Activated T-helper 1 cell treated with anti-CD3 and anti-CD28 coated beads, Interleukin-12 subunit alpha, Interleukin-12 subunit beta, Interleukin-2, Interleukin-4 antibody, amounts not matched to agents 30 ng/mL and 10 ng/mL and 1 ng/mL, durations not matched to agents 14 hours and 24 hours and 36 hours (primary cell): ENCODE measurements at places on chromosomes 16 and 17. TPM values are rescaled to one million over a fixed set of nuclear protein-coding genes. Genes with fewer than 3 reads are reported as not detected.

PRDM7 gene
- total RNA-seq = not detected in 2 replicates

C1QTNF1 gene
- total RNA-seq = not detected in 2 replicates

AIPL1 gene
- total RNA-seq = not detected in 2 replicates

SNN gene
- 7.3 and 7.9 TPM in 2 replicates for total RNA-seq

CSF3 gene
- not detected in 2 replicates for total RNA-seq

METRNL gene
- total RNA-seq = 31.1 and 31.4 TPM in 2 replicates

C17orf107 gene
- 1.3 and 1.8 TPM in 2 replicates for total RNA-seq

GRCh38 chr16:72098936-72099335 is 5.3 kb downstream of the DHX38 start:
- no peak overlapping the region for H3K27ac ChIP-seq
- H3K27me3 ChIP-seq = no peaks in the 10 kb centered on the region
- H3K4me1 ChIP-seq = peaks cover 35% of the 10 kb centered on the region
- peaks cover 68% of the 10 kb centered on the region for H3K36me3 ChIP-seq
- DNase-seq = no peak
- no peak overlapping the region for H3K4me3 ChIP-seq

GRCh38 chr17:82931699-82932517 is 92.1 kb upstream of the ZNF750 start:
- H3K27ac ChIP-seq = no peak overlapping the region
- H3K4me1 ChIP-seq = no peaks in the 10 kb centered on the region
- H3K27me3 ChIP-seq = no peaks in the 10 kb centered on the region
- H3K4me3 ChIP-seq = no peak overlapping the region
- DNase-seq = no peak
- peaks cover 48% of the 10 kb centered on the region for H3K36me3 ChIP-seq

DNA sequence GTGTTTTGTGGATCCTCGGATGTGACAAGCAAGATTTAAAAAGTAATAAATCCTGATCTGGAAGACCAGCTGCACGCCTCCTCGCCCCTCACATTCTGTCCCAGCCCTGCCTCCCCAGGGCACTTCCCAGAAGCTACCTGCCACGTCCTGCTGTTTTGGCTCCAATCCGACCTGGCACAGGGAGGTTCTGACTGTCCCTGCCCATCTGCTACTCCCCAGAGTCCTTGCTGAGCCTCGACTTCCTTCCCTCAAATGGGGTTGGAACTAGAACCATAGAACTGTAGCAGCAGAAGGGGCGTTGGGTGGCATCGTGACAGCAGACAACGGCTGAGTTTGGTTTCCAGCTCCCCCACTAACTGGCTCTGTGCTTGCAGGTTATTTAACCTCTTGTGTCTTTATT is 71.7 kb downstream of the RPH3AL start:
- no peaks in the 10 kb centered on the region for H3K4me1 ChIP-seq
- no peak overlapping the region for H3K4me3 ChIP-seq
- H3K27me3 ChIP-seq = peaks cover 2% of the 10 kb centered on the region
- no peak overlapping the region for H3K27ac ChIP-seq
- no peaks in the 10 kb centered on the region for H3K36me3 ChIP-seq

- no peak overlapping the region for H3K4me3 ChIP-seq
- H3K27ac ChIP-seq = no peak overlapping the region
- no peaks in the 10 kb centered on the region for H3K36me3 ChIP-seq
Observed at GRCh38 chr17:65660947-65661346, 99.5 kb upstream of the AXIN2 start.

- no peak overlapping the region for H3K27ac ChIP-seq
- H3K27me3 ChIP-seq = peaks cover 10% of the 10 kb centered on the region
- no peak overlapping the region for H3K4me3 ChIP-seq
- no peaks in the 10 kb centered on the region for H3K4me1 ChIP-seq
- no peaks in the 10 kb centered on the region for H3K36me3 ChIP-seq
Observed at GRCh38 chr16:49833796-49834530, 21.9 kb downstream of the ZNF423 start.

DNA sequence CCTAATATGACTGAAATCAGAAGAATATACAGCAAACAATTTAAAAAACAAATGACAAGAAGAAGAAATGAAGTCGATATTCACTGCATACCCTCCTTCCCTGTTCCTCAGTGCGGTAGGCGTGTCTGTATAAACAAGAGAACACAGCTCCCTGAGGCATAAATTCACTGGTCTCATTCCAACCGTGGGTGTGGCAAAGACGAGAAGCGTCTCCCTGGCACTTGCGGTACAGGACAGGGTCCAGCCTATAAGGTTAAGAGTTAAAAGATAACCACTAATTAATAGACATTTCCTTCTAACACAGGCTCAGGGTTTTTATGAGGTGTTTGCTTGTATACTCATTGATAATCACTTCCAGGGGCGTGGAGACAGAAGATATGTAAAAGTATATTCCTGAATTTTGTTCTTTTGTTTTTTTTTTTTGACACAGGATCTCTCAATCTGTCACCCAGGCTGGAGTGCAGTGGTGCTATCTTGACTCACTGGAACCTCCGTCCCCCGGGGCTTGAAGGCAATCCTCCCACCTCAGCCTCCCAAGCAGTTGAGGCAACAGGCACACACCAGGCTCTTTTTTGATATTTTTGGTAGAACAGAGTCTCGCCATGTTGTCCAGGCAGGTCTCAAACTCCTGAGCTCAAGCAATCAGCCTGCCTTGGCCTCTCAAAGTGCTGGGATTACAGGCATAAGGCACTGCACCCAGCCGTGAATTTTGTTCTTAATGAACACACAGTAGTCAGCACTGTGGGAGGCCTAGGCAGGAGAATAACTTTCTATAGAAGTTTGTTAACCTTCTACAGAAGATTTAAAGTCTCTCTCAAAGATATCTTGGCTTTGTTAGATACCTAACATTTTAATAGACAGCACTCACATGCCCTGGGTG is 59.1 kb upstream of the CLEC18B start:
- DNase-seq = no peak
- peaks cover 33% of the 10 kb centered on the region for H3K36me3 ChIP-seq
- H3K27ac ChIP-seq = no peak overlapping the region
- no peak overlapping the region for H3K4me3 ChIP-seq
- H3K4me1 ChIP-seq = peaks cover 5% of the 10 kb centered on the region

GRCh38 chr17:63925615-63926014 is 6.5 kb downstream of the CD79B start:
- H3K4me1 ChIP-seq = peaks cover 2% of the 10 kb centered on the region
- no peak overlapping the region for H3K27ac ChIP-seq
- no peak for DNase-seq
- no peak overlapping the region for H3K4me3 ChIP-seq

GRCh38 chr16:22325598-22326368 is 28.6 kb downstream of the POLR3E start:
- H3K4me3 ChIP-seq = no peak overlapping the region
- no peaks in the 10 kb centered on the region for H3K27me3 ChIP-seq
- H3K27ac ChIP-seq = no peak overlapping the region
- DNase-seq = no peak
- H3K4me1 ChIP-seq = no peaks in the 10 kb centered on the region

DNA sequence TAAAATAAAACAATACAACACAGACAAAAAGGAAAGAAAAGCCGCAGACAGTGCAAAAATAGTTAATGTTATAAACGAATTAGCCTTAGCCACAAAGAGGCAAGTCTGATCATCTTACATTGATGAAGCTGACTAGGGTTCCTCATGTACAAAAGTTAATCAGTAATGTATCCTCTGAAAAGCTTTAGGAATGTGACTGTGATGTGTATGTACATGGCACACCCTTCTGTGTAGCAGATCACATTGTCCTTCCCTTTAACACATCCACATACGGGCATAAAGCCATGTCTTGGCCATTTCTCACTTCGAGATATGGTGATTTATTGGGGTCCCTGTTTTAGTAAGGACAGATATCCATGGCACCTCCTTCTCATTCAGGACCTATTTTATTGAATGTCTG is 1327.5 kb upstream of the CDH8 start:
- H3K4me3 ChIP-seq = no peak overlapping the region
- no peaks in the 10 kb centered on the region for H3K27me3 ChIP-seq
- no peaks in the 10 kb centered on the region for H3K4me1 ChIP-seq
- H3K36me3 ChIP-seq = no peaks in the 10 kb centered on the region

DNA sequence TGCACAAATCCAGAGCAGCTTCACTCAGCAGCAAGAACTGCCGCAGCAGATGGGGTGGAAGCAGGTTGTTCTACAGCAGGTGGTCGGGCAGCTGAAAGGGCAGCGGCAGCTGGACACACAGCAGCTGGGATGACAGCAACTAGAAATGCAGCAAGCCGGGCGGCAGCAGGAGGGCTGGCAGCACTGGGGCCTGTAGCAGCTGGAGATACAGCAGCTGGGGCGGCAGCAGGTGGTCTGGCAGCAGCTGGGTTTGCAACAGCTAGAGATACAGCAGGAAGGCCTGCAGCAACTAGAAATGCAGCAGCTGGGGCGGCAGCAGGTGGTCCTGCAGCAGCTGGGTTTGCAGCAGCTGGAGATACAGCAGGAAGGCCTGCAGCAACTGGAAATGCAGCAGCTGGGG is 460 bp downstream of the KRTAP4-3 start:
- DNase-seq = no peak
- no peak overlapping the region for H3K27ac ChIP-seq
- no peaks in the 10 kb centered on the region for H3K4me1 ChIP-seq
- H3K4me3 ChIP-seq = no peak overlapping the region
- H3K36me3 ChIP-seq = no peaks in the 10 kb centered on the region

DNA sequence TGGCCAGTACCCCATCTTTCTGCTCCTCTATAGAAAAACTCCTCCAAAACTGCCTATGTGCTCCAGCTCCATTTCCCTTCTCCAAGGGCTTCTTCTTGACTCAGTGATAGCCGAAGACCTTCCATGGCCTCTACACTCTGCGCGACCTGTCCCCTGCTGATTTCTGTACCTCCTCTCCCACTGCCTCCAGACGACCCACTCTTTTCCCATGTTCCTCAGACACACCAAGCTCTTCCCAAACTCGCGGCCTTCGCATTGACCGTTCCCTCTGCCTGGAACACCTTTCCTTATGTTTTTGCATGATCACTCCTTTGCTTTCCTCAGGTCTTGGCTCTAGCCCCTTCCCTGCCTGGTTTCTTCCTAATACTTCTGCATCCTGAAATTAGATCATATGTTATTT is 255.6 kb upstream of the SDK2 start:
- no peaks in the 10 kb centered on the region for H3K36me3 ChIP-seq
- H3K27ac ChIP-seq = no peak overlapping the region
- H3K4me1 ChIP-seq = no peaks in the 10 kb centered on the region

DNA sequence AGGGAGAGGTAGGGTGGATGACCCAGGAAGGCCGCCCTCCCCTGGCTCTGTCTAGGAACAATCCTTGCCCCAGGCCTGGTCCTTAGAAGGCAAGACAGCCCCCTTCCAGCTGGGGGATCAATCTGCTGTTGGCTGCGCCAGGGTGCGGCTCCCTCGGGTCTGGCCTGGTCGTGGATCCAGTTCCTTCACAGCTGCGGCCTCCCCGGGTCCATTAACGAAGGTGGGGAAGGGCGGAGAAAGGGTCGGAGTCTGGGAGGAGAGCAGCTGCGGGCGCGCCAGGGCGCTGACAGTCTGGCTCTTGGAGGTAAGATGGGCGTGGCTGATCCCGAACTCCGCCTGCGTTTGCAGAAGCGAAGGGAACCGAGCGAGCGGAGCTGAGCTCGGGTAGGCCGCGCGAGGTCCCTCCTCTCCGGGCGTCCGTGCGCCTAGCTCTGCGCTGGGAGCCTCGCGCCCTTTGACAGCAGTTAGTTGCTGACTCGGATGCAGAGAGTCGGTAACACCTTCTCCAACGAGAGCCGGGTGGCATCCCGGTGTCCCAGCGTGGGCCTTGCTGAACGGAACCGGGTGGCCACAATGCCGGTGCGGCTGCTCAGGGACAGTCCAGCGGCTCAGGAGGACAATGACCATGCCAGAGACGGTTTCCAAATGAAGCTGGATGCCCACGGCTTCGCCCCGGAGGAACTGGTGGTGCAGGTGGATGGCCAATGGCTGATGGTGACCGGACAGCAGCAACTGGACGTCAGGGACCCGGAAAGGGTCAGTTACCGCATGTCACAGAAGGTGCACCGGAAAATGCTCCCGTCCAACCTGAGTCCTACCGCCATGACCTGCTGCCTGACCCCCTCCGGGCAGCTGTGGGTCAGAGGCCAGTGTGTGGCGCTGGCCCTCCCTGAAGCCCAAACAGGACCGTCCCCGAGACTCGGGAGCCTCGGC is at the start of gene HSPB9:
Gene HSPB9, plus strand, starts transcription at position 434 of the 933 bp plus-strand sequence. Its CDS starts 47 bp downstream, at position 481.
- peak within 1 kb of the TSS; percentile 86 for H3K27ac ChIP-seq
- H3K4me3 ChIP-seq = peak within 1 kb of the TSS; percentile 81
- no peaks in the 10 kb centered on the region for H3K27me3 ChIP-seq
- peaks cover 26% of the 10 kb centered on the region for H3K4me1 ChIP-seq

DNA sequence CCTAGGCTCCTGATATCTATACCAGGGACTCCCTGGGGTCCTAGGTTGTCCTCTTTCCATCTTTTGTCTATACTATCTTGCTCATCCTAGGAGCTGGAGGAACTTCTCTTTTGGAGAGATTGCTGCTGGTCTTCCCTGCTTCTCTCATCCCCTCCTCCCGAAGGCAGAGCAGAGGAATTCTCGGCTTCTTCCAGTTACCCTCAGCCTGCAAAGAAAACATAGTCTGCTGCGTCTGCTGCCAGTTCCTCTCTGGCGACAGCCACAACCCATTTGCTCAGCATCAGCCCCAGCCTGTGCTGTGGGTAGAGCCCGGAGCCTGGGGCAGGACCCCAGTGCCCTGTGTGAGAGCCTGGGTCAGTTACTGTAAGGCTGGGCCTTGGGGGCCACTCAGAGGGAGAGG is 21.5 kb upstream of the DYNLL2 start:
- H3K27ac ChIP-seq = no peak overlapping the region
- H3K4me3 ChIP-seq = no peak overlapping the region
- no peaks in the 10 kb centered on the region for H3K4me1 ChIP-seq
- DNase-seq = no peak
- H3K36me3 ChIP-seq = no peaks in the 10 kb centered on the region

GRCh38 chr16:83305092-83305491 is 502.7 kb upstream of the HSBP1 start:
- H3K4me3 ChIP-seq = no peak overlapping the region
- H3K36me3 ChIP-seq = no peaks in the 10 kb centered on the region
- no peaks in the 10 kb centered on the region for H3K4me1 ChIP-seq
- no peaks in the 10 kb centered on the region for H3K27me3 ChIP-seq
- DNase-seq = no peak

DNA sequence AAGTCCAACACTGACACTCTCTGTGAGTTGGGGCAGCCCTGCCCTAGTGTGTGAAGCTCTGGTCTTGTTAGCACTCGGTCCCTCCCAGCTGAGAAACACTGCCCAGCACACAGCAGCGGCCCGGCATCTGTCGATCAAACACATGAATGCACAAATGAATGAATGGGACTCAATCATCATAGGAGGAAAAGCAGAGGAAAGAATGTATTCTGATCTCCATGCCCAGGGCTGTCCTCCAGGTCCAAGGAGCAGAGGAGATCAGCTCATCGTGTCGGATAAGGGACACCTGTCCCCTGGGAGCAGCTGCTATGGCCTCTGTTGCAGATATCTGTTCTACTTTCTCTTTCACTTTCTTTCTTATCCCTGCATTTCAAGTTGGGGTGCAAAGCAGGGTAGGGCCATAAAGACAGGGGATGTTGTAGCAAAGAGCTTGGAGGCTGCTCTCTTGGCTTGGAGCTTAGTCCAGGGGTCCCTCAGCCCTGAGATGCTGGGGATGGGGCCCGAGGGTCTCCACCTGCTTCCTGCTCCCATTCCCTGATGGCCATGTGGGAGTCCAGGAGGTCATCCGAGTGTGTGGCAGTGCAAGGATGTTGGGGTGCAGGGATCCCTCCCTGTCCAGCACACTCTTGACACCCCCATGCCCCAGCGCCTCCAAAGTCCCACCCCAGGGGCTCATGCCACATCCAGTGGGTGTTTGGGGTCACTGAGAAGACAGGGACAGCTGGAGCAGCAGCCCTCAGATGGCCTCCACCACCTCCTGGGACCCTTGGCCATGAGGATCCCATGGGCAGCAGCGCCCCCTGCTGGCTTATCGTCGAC is 88.2 kb downstream of the IRF8 start:
- peaks cover 5% of the 10 kb centered on the region for H3K36me3 ChIP-seq
- H3K27ac ChIP-seq = peak overlapping the region; percentile 81
- peaks cover 1% of the 10 kb centered on the region for H3K27me3 ChIP-seq
- H3K4me1 ChIP-seq = peaks cover 62% of the 10 kb centered on the region
- peak overlapping the region; percentile 50 for H3K4me3 ChIP-seq

GRCh38 chr16:63530974-63531373 is 1494.7 kb upstream of the CDH8 start:
- no peaks in the 10 kb centered on the region for H3K36me3 ChIP-seq
- H3K27ac ChIP-seq = no peak overlapping the region
- H3K4me3 ChIP-seq = no peak overlapping the region
